ENCODE measurements at places on chromosomes 7 and 10.

- DNase-seq, result no peak
Measured at GRCh38 chr7:102454468-102454867, 10.2 kb downstream of the ALKBH4 start.

DNA sequence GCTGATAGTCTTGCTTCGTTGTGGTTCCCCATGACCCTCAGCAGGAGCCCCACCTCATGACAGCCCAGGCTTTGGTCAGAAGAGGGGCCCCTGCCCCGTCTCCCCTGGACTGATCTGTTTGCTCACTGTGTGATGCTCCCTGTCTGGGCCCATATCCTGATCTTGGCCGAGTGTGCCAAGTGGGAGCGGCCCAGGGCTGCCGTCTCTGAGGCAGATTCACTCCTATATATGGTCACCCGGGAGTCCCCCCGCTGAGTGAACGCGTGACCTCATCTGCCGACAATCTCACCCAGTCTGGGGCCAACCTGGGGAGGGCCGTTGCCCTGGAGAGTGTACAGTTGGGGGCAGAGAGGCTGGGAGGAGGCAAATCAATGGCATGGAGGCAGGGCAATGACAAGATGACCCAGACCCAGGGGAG, 34.5 kb downstream of the PPIF start:
- DNase-seq, result no peak

- DNase-seq, result no peak
Measured at GRCh38 chr10:71220689-71221540, 8.5 kb downstream of the UNC5B start.

DNA sequence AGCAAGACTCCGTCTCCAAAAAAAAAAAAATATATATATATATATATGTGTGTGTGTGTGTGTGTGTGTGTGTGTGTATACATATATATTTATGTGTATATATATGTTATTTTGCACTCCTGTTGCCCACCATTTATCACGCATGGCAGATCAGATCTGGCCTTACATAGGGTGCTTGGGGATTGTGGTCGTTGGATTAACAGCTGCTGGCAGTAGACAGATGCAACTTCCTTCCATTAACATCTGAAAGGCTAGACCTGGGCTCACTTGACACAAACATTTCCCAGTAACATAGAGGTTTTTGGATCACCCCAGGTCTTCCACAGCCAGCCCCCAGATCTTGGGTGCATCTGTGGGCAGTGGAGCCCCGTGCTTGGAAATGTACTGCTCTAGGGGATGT, 40.8 kb upstream of the DLD start:
- no peak for DNase-seq

DNA sequence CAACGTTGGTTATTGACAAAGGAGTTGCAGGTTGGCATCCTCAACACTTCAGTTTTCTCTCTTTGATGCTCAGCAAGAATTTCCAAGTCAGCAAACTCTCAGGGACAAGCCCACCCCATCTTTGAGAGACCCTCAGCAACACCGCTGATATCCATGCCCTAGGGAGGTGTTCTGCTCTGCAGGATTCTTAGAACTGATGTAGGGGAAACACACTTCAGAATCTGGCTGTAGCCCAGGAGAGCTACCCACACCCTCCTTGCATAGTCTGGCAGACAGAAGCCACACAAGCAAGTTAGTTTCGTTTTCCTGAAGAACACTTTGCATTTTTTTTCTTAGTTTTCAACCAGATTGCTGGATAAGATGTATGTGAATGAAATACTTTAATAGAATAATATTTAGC, 822 bp downstream of the SAMD9L start:
- DNase-seq, result peak; percentile 2

GRCh38 chr10:8052956-8053445, 1.5 kb upstream of the GATA3 start:
- no peak for DNase-seq

- no peak for DNase-seq
Measured at GRCh38 chr7:145347271-145347670, 511.4 kb upstream of the TPK1 start.

DNA sequence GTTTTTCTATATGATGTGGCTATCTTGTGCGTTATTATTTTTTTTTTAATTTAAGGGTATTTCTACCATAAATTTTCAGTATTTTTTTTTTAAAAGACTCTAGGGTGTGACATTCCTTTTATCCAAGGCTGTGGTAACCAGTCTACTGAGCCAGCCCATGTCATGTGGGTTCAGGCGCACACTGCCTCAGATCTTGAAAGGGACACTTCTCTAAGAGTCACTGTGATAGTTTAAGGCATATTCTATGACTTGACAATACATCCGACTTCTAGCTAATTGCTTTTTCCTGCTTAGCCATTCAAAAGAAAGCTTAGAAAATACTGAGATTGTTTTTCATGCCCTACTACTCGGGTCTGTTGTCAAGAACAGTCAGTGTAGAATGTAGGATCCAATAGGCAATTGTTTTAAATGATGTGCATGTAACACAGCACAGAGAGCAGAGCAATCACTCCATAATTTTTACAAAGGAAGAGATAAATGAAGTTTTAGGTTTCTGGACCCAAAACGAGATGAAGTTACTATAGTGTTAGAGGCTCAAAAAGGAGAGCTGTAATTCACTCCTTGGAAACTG, 263.7 kb downstream of the SORCS3 start:
- DNase-seq, result no peak

GRCh38 chr10:12042409-12042796, 206 bp downstream of the UPF2 start:
- DNase-seq, result peak; percentile 44

DNA sequence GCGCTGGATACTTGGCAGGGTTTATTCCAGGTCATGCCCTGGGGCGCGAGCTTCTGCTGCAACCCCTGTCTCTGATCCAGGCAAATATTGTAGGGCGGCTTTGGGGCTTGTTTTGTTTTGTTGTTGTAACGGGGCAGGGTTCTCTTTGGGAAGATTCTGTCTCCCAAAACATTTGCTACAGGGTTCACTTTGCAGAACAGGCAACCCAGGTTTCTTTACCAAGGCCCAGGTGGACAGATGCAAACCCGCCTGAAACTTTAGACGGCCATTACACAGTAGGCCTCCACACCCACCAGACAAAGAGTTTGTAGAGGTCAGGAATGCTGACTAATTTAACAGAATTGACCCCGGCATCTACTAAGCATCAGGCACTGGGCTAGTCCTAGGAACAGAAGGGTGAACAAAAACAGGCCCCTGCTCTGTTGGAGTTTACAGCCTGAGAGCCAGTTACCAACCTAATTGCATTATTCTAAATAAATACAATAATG, 567 bp upstream of the CDCA7L start:
- no peak for DNase-seq

- no peak for DNase-seq
Measured at GRCh38 chr10:88260329-88261051, 322.6 kb downstream of the RNLS start.

DNA sequence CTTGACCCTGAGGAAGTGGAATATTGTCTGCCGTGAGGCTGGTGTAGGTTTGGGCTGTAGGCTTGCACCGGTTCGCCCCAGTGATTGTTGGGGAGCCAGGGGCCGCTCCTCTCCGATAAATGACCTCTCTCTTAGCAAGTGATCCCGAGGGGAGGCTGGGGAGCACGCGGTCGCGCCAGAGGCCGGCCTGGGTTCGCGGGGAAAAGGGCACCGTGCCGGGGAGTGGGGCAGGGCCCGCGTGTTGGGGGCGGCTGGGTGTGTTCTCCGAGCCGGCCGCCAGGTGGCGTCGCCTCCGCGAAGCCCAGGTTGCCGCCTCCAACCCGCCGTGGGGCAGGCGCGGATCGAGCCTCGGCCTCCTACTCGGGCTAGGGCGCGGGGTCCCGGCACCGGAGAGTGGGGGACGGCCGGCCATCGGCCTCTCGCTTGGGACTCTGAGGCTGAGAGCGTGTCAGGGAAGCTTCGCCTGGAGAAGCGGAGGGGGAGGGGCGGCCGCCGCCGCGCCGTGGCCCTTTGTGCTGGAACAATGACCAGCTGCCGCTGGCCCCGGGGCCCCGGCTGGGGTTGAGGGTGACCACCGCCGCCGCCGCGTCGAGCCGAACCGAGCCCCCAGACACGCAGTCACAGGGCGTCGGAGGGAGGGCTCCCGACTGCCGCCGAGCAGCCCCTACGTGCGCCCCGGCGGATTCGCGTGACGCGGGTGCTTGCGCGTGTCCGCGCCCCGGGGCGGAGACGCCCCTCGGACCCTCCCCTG, 442 bp upstream of the LZTS2 start:
- DNase-seq, result peak; percentile 55

GRCh38 chr10:23696476-23696875, 257.6 kb downstream of the OTUD1 start:
- no peak for DNase-seq

DNA sequence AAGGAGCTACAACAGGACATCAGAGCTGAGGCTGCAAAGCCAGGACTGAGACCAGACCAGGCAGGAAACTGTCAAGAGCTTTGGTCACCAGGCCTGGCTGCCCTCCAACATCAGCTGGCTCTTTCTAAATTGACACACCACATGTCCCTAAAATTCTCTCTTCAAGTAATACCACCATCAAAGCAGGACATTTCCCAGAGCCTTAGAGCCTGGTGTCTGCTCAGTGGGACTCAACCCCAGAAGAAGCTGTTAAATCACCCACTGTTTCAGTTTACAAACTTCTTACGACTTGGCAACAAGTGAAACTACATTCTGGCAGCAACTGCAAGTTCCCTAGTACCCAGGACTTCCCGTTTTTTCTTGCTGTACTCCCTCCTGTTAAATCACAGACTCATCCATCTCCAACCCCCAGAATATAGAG, 3.8 kb upstream of the IL6 start:
- DNase-seq, result no peak

- DNase-seq, result no peak
Measured at GRCh38 chr7:80740778-80741545, 102.5 kb downstream of the CD36 start.

- DNase-seq, result peak; percentile 75
Measured at GRCh38 chr10:33134011-33134751, 176.2 kb upstream of the ITGB1 start.

Measured in stimulated activated CD8-positive, alpha-beta memory T cell treated with anti-CD3 and anti-CD28 coated beads, Interleukin-15, amount 100 ng/mL, for 48 hours (primary cell).